ENCODE measurements at places on chromosomes 11 and 22. TPM values are rescaled to one million over a fixed set of nuclear protein-coding genes. Genes with fewer than 3 reads are reported as not detected.
A peak's percentile ranks its signal among the peaks of the same experiment; 100 is the strongest.

DNA sequence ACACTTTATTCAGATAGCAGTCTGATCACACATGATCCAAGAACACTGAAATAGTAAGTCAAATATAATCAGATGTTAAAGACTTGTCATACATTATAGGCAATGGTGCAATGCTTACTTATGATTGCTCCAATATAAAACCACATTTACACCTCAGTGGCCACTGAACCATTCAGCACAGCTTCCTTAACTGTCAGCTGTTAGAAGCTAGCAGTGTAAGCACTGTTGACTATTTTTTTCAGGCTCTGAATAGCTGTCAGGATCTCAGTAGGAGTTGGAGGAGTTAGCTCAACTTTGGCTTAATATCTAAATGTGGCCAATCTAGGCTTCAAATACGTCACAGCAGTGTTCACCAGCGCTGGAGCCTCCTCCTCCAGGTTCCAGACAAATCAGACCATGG is 36.6 kb downstream of the METTL15 start:
- H3K27ac ChIP-seq: no peak overlapping the region
- H3K4me1 ChIP-seq: peaks cover 18% of the 10 kb centered on the region
- no peaks in the 10 kb centered on the region for H3K27me3 ChIP-seq
- no peak for DNase-seq
- no peaks in the 10 kb centered on the region for H3K36me3 ChIP-seq

DNA sequence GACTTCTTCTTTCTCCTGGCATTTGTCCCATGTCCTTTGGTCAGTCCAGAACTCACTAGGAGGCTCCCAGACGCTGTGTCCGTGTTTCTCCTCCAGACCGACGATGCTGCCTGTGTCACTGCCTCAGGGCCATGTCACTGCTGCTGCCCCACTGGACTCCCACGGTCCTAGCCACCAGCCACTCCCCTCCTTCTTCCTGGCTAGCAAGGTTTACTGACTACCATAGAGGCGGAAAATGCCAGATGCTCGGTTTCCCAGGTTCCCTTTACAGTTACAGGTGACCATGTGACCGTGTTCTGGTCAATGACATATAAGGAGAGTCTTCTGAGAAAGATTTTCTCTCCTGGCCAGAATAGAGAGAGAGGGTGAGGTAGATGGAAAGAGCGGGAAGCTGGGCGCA is 40.7 kb upstream of the RBFOX2 start:
- no peaks in the 10 kb centered on the region for H3K27me3 ChIP-seq
- peaks cover 9% of the 10 kb centered on the region for H3K4me1 ChIP-seq
- H3K4me3 ChIP-seq: no peak overlapping the region
- H3K36me3 ChIP-seq: no peaks in the 10 kb centered on the region
- DNase-seq: no peak

The MMP10 gene
- total RNA-seq: 15.0 TPM

- DNase-seq: no peak
- no peaks in the 10 kb centered on the region for H3K36me3 ChIP-seq
- H3K4me3 ChIP-seq: no peak overlapping the region
- no peaks in the 10 kb centered on the region for H3K4me1 ChIP-seq
- H3K27ac ChIP-seq: no peak overlapping the region
- H3K27me3 ChIP-seq: peaks cover 16% of the 10 kb centered on the region
Observed at GRCh38 chr22:36961626-36962025, 48.2 kb downstream of the CSF2RB start.

DNA sequence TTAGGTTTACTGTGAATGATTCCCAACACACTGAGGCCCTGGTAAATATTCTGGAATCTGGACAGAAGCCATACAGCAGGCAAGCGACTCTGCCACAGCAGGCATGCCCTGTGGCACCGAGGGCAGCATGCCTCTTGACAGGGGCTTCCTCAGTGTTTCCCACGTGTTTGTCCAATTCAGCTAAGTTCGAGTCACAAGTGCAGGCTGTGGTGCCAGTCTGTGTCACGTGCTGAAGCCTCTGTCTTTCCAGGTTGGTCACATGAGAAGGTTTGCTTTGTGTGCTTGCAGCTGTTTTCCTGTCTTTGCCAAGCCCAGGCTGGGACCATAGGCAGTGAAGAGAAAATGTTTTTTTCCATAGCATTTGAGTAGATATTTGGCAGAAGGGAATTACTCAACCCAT is 2.4 kb upstream of the PPFIBP2 start:
- no peaks in the 10 kb centered on the region for H3K36me3 ChIP-seq
- H3K4me3 ChIP-seq: no peak overlapping the region
- H3K27ac ChIP-seq: no peak overlapping the region

DNA sequence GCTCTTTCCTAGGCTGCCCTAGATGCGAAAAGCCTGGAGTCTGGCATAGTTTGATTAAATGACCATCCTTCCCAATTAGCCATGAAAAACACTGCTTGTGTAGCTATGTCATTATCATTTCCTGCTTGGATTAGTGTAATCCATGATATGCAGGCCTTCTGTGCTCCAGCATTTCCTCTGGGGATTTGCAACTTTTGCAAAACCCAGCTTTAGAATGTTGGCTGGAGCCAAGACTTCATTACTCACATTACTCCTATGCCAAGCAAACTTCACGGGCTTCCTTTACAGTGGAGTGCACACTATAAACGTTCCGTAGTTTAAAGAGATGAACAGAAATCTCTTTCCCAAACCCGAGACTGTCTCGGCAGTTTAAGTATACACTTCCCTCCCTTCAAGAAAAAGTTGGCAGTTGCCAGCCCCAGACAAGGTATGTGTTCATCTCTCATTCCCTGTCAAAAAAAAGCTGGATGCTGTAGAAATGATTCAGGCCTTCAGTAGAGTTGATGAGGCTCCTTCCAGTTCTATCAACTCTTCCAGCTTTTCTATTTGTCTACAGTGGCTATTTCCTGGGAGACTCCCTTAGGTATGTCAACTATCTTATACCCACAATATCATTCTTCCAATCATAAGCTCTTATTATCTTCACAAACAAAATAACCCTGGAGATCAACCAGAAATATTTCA is 180.0 kb downstream of the MAML2 start:
- no peak overlapping the region for H3K4me3 ChIP-seq
- H3K27ac ChIP-seq: peak overlapping the region; percentile 80
- H3K4me1 ChIP-seq: peaks cover 31% of the 10 kb centered on the region
- no peaks in the 10 kb centered on the region for H3K27me3 ChIP-seq
- H3K36me3 ChIP-seq: no peaks in the 10 kb centered on the region

The RAB38 gene
- 2.1 TPM for total RNA-seq

DNA sequence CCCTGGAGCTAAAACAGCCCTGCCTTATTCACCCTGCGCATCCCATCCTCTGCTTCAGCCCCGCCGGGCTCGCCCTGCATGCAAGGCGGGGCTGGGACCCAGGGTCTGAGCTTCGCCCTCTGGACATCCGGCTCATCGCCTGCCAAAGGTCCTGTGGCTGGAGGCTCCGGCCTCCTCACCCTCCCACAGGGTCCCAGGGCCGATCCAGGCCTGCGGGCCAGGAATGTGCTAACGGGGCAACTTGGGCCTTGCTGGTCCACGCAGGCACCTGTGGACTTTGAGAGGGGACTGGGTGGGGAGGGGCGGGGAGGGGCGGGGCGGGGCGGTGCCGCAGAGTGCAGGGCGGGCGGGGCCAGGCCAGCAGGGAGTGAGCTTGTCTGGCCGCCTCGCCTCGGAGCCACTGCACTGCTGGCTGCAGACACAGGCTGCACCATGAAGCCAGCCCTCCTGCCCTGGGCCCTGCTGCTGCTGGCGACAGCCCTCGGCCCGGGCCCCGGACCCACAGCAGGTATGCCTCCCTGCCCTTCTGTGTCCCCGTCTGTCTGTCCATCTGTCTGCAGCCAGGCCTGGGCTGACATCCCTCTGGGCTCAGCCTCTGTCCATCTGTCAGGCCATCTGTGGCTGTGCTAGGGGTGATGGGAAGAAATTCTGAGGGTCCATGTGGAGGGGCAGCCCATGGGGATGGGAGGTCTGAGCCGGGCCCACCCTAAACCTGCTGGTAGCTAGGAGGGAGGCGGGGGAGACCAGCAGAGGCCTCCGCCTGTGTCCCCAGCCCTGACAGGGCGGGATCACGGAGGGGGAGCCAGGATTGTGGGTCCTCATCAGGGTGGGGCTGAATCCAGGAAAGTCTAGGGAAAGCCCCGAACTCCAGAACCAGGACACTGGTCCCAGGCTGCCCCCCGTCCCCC is at the start of gene SUSD2:
SUSD2 (plus strand) TSS at position 400 of the 908 bp plus-strand sequence; CDS start at position 433, 33 bp downstream.
- no peak within 1 kb of the TSS for H3K4me3 ChIP-seq
- peaks cover 2% of the 10 kb centered on the region for H3K36me3 ChIP-seq
- no peak for DNase-seq
- H3K27ac ChIP-seq: no peak within 1 kb of the TSS
- no peaks in the 10 kb centered on the region for H3K4me1 ChIP-seq
- no peaks in the 10 kb centered on the region for H3K27me3 ChIP-seq

The SLC22A9 gene
- total RNA-seq: not detected

The C11orf58 gene
- 131 TPM for total RNA-seq

The FXYD6 gene
- total RNA-seq: 1.9 TPM

DNA sequence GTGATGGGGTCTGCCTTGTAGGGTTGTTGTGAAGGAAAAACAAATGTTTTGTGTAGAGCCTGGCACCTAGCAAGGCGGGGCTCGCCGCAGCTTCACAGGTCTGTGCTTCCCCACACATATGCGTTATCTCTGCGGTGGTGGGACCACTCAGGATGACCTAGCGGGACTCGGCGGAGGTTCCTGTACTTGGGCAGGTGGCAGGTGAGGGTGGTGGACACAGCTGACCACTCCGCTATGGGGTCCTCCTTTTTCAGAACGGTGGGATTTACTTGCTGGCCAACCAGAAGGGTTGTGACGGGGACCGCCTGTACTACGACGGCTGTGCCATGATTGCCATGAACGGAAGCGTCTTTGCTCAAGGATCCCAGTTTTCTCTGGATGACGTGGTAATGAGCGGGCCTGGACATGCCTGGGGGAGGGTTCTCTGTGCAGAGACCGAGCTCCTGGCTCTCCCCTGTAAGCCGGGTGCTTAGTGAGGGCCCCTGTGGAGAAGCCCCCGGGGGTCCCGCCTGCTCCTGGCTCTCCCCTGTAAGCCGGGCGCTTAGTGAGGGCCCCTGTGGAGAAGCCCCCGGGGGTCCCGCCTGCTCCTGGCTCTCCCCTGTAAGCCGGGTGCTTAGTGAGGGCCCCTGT is 21.3 kb downstream of the NADSYN1 start:
- H3K4me3 ChIP-seq: no peak overlapping the region
- peaks cover 20% of the 10 kb centered on the region for H3K36me3 ChIP-seq
- DNase-seq: no peak
- no peak overlapping the region for H3K27ac ChIP-seq
- H3K4me1 ChIP-seq: no peaks in the 10 kb centered on the region

The KRTAP5-5 gene
- total RNA-seq: not detected

DNA sequence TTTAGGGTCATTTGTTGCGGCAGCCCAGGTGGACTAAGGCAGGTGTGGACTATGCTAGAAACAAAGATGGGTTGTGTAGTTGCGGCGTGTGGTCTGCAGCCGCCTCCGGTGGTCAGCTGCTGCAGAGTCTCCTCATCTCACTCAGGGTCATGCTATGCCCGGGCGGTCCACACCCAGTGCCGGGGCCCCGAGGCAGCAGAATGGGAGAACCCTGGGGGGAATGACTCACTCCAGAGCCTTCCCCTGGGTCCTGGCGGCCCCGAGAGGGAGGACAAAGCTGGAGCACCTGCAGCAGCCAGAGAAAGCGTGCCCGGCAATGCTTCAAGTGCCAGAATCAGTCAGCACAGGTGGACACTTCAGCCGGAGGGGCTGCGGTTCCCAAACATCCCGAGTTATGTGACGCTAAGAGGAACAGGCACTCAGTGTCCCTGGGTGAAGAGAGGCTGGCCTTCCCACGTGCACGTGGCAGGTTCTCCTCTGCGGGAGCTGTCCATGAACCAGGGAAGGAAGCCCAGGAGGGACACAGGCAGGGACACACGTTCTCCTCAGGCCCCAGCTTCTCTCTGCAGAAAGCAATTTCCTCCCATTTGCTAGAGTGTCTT is 289.6 kb upstream of the B3GAT1 start:
- DNase-seq: no peak

GRCh38 chr22:36926309-36926708 is 12.9 kb downstream of the CSF2RB start:
- no peaks in the 10 kb centered on the region for H3K4me1 ChIP-seq
- no peak overlapping the region for H3K27ac ChIP-seq
- no peaks in the 10 kb centered on the region for H3K27me3 ChIP-seq
- H3K36me3 ChIP-seq: peaks cover 3% of the 10 kb centered on the region

DNA sequence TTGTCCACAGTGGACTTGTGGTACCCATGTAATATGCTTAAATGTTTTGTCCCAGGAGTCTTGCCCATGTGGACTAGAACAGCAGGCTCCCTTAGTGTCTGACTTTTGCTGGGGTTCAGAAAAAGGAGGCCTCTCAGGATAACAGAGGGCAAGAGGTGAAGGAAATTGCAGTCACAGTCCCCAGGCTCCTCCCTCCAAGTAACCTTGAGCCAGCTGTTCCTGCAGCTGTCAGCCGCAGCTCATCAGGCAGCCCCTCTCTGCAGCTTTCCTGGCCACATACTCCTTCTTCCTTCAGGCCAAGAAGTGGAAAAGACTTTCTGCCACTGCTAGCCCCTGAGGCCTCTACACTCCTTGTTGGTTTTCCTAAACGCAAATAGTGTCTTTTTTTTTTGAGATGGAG is 6.3 kb upstream of the MYO18B start:
- H3K36me3 ChIP-seq: no peaks in the 10 kb centered on the region
- no peak overlapping the region for H3K27ac ChIP-seq
- no peak for DNase-seq
- H3K4me1 ChIP-seq: no peaks in the 10 kb centered on the region
- no peaks in the 10 kb centered on the region for H3K27me3 ChIP-seq

- H3K4me1 ChIP-seq: no peaks in the 10 kb centered on the region
- H3K27me3 ChIP-seq: no peaks in the 10 kb centered on the region
- H3K4me3 ChIP-seq: no peak overlapping the region
- DNase-seq: no peak
- H3K27ac ChIP-seq: no peak overlapping the region
Observed at GRCh38 chr11:85472953-85473352, 154.2 kb downstream of the DLG2 start.

GRCh38 chr11:116772443-116773202 is at the start of gene BUD13:
Gene BUD13 (minus strand): TSS chr11:116772987. CDS start chr11:116772964, 23 bp downstream.
- H3K27ac ChIP-seq: peak within 1 kb of the TSS; percentile 89
- H3K4me3 ChIP-seq: peak within 1 kb of the TSS; percentile 65
- peak; percentile 86 for DNase-seq
- peaks cover 12% of the 10 kb centered on the region for H3K4me1 ChIP-seq

Measured in endothelial cell of umbilical vein (primary cell).